ENCODE measurements at places on chromosomes 7 and 10.

GRCh38 chr7:28338041-28338440, 74.3 kb upstream of the CREB5 start:
- no peak for DNase-seq

DNA sequence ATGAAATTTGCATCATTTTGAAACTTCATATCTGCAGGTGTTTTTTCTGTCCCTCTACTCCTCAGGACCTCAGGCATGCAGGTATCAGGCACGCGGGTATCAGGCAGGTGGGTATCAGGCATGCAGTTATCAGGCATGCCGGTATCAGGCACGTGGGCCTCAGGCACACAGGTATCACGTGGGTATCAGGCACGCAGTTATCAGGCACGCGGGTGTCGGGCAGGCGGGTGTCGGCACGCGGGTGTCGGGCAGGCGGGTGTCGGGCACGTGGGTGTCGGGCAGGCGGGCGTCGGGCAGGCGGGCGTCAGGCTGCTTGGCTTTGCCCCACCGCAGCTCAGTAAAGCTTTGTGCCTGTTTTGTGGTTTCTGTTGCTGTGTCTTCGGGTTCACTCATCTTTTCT, 8.7 kb downstream of the SPRN start:
- no peak for DNase-seq

DNA sequence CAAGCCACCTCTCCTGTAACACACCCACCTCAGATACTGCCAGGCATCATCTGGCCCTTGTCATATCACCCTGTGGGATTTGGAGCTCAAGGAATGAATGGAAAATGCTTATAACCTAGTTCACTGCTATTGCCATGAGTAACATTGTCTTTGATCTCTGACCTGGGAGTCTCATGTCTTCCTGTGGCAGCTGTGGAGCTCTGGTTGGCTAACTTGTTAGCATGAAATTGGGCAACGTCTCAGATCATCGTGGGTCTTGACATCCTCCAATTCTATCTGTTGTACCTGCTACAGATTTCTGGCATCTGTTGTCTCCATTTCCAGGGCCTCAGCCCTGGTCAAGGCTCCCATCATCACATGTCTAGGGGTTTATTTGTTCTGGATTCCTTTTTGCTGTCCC, 2.2 kb upstream of the TMEM270 start:
- no peak for DNase-seq

- DNase-seq, result no peak
Observed at GRCh38 chr7:115299397-115300037, 377.6 kb downstream of the MDFIC start.

- DNase-seq, result no peak
Observed at GRCh38 chr10:121524157-121524817, 74.0 kb downstream of the FGFR2 start.

- peak; percentile 32 for DNase-seq
Observed at GRCh38 chr7:20268824-20269223, 51.6 kb upstream of the MACC1 start.

GRCh38 chr7:1705856-1706255, 35.8 kb downstream of the ELFN1 start:
- no peak for DNase-seq

DNA sequence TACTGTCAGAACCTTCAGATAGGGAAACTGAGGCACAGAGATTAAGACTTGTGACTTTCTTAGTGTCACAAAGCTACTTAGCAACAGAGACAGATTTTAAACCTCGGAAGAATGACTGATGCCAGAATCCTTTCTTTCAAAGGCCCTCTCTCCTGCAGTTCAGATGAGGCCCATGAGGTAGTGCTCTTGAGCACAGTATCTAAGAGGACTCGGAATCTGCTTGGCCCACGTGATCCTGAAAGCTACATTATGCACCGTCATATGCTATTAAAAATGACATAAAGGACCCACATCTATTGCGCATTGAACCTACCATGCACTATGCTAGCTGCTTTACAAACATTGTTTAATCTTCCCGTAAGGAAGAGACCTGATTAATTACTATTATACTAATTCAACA, 355.9 kb downstream of the SFMBT2 start:
- no peak for DNase-seq

DNA sequence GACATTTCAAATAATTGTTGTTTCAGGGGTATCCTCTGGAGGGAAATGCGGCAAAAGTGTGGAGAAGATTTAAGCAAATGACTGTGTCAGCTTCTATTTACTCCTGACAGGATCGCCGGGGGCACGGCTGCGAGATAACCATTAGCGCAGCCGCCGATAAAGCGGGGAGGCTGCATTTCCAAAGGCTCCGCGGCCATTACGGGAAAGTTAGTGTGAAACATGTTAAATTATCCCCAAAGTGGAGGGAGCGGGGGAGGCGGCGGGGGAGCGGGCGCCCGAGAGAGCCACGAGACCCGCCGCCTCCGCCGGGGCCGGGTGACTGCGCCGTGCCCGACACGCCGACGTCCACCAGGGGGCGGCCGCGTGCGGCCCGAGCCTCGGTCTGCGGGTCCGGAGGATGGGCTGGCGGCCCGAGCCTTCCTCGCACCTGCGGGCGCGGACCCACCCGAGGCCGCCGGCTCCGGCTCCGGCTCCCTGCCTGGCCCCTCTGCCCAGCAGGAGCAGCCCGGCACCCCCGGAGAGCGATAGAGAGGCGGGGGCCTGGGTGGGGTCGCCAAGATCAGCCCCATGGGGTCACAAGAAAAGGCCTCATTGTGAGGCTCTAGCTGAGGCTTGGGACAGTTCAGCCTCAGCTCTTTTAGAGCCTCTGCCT, 74.4 kb upstream of the PAX2 start:
- DNase-seq, result no peak

DNA sequence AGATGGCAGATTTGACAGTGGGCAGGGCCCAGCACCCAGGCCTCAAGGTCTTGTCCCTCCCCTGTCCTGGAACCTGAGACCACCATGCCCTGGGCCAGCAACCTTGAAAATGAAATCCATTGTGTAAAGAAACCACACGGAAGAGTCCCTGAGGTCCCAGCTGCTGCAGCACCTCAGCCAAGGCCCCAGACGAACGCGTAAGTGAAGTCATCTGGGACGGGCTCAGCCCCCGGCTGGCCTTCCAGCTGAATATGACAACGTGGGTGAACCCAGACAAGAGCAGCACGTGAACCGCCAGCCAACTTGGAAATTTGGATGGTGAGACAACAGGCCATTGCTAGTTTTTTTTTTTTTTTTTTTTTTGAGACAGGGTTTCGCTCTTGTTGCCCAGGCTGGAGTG, 70.3 kb downstream of the CYTH3 start:
- DNase-seq, result no peak

DNA sequence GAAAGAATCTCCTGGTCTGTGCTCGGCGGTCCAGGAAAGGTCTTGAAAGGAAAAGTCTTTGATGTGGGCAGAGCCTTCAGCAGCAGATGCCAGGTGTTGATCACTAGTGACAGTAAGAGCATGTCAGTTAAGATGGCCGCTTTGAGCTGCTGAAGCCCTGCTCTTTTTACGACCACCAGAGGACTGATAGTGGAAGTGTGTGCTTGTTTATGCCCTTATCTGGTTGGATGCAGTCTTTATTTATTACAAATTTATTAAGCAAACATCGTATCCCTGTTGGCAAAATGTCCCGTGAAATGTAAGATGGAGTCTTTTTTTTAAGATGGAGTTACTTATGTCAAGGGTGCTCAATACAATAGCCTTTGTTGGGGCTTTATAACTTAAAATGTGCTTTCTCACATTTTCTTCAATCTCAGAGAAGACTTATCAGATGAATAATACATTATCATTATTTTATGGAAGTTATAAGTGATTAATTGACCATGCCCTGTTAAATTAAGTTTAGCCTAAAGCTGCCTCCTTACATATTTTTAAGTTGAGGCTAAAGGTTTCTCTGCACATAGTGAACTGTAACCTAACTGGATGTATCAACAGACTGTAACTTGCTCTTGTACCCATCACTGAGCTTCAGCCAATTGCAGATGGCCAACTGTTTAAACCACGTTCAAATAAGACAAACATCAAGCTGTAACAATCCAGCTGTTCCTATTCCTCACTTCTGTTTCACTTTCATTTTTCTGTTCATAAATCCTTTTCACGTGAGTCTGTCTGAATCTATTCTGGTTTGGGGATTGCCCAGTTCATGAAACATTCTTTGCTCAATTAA, 97.4 kb upstream of the PIK3CG start:
- no peak for DNase-seq

DNA sequence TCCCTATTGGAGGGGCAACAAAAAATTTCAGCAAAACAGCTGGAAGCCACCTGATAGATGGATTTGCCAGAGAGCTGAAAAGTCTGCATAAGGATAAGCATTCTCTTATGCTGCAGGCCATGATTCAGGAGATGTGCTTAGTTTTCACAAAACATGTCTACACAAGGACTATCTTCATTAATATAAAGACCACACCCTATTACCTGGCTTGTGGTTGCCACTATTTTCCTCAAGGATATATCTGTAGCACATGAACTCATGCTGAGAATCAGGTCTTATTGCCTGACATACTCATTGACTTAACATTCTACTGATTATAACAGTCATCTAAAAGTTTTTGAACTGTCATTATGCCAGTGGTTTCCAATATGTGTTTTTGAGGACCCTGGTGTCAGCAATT, 7.1 kb upstream of the COL17A1 start:
- DNase-seq, result no peak

DNA sequence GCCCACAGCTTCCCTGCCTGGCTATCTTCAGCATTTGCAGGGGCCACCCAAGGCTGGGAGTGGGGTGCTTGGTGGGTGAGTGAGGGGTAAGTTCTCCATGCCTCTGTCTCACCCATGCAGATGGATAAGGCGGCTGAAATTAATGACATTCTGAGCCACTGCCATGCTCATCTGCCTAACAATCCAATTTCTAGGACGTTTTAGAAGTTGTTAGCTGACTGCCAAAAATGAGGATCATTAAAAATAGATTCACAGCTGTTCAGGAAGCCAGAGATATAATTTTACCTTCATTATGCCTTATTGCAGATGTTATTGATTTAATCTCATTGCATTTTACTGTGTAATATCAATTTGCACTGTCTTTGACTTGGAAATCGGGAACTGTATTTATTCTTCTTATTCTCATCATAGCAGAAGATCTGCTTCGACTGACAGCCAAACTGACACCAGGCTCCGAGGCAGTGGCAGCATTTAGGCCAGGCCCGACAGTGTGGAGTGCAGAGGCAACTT, 334.4 kb upstream of the NPVF start:
- no peak for DNase-seq

DNA sequence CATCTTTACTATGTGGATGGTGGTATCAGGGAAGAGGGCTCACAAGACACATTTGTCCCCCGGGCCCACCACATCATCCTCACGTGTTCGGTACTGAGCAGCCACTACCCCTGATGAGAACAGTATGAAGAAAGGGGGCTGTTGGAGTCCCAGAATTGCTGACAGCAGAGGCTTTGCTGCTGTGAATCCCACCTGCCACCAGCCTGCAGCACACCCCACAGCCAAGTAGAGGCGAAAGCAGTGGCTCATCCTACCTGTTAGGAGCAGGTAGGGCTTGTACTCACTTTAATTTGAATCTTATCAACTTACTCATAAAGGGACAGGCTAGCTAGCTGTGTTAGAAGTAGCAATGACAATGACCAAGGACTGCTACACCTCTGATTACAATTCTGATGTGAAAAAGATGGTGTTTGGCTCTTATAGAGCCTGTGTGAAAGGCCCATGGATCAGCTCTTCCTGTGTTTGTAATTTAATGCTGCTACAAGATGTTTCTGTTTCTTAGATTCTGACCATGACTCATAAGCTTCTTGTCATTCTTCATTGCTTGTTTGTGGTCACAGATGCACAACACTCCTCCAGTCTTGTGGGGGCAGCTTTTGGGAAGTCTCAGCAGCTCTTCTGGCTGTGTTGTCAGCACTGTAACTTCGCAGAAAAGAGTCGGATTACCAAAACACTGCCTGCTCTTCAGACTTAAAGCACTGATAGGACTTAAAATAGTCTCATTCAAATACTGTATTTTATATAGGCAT, 9.1 kb upstream of the CSGALNACT2 start:
- DNase-seq, result peak; percentile 85

- no peak for DNase-seq
Observed at GRCh38 chr10:77299320-77299719, 338.3 kb downstream of the KCNMA1 start.

GRCh38 chr7:20958572-20958971, 171.9 kb upstream of the SP8 start:
- no peak for DNase-seq

DNA sequence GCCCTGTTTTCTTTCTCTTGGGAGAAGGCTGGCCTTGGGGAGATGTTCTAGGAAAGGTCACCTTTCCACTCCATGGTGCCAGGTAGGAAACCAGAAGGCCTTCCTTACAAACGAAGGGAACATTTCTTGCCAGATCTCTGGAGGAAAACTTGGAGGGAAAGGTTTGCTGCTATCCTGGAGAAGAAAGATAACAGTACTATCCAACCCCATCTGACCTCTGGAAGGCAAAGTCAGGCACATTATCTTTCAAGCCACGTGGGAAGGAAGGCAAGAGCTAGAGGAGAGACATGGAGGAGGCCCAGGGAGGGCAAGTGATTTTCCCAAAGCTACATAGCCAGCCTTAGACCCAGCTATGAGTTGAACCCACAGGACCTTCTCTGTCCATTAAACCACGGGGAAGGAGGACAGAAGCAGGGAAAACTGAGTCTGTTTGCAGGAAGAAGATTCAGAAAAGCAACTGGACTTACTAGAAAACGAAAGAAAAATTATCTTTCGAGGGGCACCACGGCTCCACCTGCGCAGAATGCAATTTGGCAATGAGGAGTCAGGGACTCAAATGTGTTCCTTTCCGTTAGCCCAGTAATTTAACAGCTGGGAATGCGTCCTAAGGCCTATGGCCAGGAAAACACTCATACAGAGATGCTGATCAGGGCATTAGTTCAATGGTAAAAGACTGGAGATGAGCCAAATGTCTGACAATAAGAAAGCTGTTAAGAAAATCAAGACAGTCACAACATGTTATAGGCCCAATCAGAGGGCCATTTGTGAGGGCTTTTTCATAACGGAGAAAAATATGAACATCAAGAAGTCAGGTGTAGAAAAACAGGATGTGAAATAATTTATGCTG, 32.0 kb upstream of the PSAP start:
- DNase-seq, result no peak

DNA sequence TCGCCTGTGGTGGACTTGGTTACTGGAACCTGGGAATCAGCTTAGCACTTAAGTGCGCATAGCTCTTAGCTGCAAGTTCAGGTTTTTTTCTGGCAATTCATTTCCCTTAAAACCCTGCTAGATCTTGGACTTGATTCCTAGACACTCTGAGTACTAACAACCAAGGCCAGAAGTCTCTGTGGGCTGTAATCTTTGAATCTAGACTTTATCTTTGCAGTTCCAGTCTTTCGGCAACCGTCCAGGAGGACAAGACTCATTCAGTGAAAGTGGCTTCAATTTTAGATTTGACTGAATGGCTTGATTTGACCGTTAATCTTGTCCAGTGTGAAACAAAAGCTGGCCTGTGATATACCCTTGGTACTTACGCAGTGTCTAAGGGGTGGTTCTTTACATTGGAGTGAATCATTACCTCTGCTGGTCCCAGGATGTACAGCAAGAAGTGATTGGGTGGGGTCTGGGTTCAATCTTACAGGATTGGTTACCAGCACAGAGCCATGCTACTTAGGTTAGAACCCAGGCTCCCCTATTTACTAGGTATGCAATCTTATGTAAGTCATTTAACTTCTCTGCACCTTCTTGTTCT, 16.4 kb downstream of the PTTG1IP2 start:
- no peak for DNase-seq

- DNase-seq, result no peak
Observed at GRCh38 chr7:140297192-140297591, 101.1 kb downstream of the SLC37A3 start.

GRCh38 chr10:1316121-1316808, 260.1 kb downstream of the WDR37 start:
- DNase-seq, result no peak
